ENCODE measurements at places on chromosomes 2 and 18.

GRCh38 chr2:23427976-23428375 is 43.0 kb downstream of the KLHL29 start:
- DNase-seq: no peak

DNA sequence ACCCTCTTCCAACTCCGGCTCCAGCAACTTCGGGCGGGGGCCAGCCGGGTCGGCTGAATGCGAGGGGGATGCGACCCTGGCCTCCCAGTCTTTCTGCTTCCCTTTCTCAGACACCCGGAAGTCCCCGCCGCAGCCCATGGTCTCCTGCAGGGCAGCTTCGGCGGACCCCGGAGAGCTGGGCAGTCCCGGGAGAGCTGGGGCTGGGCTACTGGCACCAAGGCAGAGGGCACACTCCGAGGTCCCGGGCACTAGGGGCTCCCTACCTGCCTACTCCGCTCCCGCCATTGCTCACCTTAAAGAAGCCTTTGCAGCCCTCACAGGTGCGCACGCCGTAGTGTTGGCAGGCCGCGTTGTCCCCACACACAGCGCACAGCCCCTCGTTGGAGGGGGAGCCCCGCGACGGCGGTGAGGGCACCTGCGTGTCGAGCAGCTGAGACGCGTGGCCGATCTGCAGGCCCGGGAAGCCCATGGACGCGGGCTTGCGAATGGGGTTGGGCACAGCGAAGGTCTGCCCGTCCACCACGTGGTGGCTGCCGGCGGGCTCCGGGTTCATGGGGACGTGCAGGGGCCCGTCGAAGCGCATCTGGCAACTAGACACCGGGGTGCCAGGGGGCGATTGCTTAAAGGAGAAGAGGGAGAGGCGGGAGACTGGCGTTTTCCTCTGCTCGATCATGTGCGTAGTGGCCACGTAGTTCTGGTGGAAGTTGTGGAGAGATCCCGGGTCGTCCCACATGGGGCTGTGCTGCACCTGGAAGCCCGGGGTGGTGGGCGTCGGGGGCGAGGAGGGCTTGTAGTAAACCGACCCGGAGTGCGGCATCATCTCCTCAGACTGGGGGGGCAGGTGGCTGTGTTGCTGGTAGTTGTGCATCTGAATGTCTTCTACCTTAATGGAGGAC is 3.2 kb downstream of the NR4A2 start:
- no peak for DNase-seq

DNA sequence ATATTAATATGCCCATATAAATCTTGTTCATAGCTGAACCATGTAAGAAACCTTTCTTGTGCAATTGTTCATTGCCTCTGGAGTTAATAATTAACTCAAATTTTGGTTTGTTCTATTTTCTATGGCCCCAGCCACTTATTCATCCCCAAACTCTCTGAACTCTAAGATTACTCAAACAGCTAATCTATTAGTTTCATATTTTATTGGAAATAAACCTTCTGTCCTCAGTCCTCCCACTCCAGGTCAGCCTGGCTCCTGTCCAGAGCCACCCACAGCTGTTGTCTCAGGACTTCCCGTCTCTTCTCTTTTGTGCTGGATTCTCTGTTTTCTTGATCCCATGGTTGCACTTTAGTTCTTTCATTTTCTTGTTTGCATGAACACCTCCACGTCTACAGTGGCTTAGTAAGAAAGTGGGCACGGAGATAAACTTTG is 4.4 kb upstream of the RNF103 start:
- no peak for DNase-seq

DNA sequence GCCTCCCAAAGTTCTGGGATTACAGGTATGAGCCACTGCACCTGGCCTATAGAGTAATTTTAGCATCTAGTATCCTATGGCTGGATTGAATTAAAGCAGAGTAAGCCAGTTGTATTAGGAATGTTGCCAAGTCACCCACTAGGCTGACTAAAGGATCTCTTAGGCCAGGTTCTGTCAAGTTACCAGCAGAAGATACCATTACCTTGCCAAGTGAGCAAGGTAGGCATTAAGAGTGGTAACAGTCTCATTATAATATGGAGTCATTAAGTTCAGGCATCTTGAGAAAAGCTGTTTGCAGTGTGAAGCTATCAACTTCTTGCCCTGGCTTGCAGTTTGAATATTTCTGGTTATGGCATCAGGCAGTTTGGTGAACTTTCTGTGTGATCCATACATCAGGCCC is 37.0 kb upstream of the MTCL1 start:
- DNase-seq: no peak

DNA sequence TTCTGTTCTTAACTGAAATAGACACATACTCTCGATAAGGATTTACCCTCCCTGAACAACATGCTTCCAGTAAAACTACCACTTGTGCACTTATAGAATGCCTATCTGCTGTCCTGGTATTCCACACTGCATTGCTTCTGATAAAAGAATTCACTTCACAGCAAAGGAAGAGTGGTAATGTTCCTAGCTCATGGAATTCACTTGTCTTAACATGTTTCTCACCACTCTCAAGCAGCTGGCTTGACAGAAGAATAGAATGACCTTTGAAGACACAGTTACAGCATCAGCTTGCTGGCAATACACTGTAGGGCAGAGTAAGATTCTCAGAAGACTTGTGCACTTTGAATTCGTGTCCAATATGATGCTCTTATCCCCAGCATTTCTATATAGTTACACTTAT is 524.1 kb upstream of the CNTNAP5 start:
- no peak for DNase-seq

Measured in posterior cingulate gyrus (tissue), 11 donors.